ENCODE measurements at places on chromosomes 11 and 22.

DNA sequence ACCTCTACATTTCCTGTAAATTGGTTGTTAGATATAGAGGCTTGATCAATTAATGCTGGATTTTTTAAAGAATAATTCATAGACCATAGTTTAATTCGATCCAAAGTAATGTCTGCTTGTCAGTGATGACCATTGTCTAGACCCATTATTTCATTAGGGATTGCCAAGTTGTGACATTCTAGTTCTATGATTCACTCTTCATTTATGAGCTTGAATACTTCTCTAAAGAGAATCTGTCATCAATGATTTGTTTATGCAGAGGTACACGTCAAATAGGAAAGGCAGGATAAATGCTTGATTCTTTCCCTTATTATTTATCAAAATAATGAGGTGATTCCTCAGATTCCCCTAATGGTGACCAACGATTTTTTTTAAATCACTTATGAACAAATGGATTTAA, 24.0 kb upstream of the ROBO3 start:
- DNase-seq = no peak

DNA sequence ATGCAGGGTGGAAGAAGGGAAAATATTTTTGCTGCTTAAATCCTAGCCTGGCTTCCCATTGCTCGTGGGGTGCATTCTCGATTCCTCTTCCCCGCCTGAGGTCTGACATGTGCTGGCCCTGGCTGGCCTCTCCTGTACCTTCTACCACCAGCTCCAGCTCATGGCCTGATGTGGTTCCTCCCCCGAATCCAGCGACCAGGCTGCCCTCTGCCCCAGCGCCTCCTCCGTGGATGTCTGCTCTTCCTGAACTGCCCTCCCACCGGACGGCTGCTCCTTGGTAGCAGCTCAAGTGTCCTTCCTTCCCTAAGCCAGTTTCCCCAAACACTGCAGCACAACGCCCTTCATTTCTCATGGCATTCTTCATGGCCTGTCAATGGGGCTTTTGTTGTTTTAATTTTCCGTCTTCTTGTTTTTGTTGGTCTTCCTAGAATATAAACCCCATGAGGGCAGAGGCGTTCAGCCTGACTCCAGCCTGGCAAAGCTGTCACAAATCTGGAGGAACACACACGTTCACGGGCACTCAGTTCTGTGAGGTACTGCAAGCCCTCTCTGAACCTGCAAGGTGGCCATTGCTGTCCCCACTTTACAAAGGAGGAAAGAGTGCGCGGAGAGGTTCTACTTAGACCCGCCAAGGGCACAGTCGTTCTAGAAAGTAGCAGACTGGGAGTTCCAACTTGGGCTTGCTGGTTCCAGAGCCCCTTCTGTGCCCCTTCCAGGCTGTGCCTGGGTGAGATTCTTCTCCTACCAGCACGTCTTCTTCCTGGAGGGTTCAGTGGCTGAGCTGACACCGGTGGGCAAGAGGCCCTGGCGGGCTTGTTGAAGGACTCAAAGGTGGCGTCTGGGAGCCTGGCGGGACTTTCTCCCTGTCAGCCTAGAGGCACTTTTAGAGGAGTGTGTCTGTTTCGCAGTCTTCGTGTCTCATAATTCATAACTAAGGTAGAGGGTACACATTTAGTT, 953 bp upstream of the LRP5 start:
- DNase-seq = peak; percentile 68

DNA sequence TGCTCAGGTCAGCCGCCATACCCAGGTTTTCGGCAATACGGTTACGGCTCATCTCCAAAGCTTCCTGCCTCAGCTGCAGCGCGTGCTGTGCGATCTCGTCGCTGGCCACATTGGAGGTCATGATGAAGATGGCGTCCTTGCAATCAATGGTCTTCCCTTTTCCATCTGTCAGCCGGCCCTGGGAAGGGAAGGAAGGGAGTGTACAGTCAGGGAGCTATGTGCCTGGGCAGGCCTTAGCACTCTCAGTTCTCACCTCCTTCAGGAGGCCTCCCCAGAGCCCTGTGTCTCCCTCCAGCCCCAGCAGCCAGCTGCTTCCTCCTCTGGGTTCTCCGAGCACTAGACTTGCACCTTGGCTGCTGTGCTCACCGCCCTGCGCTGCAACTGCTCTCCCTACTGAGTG, 51.5 kb upstream of the PHOX2A start:
- no peak for DNase-seq

DNA sequence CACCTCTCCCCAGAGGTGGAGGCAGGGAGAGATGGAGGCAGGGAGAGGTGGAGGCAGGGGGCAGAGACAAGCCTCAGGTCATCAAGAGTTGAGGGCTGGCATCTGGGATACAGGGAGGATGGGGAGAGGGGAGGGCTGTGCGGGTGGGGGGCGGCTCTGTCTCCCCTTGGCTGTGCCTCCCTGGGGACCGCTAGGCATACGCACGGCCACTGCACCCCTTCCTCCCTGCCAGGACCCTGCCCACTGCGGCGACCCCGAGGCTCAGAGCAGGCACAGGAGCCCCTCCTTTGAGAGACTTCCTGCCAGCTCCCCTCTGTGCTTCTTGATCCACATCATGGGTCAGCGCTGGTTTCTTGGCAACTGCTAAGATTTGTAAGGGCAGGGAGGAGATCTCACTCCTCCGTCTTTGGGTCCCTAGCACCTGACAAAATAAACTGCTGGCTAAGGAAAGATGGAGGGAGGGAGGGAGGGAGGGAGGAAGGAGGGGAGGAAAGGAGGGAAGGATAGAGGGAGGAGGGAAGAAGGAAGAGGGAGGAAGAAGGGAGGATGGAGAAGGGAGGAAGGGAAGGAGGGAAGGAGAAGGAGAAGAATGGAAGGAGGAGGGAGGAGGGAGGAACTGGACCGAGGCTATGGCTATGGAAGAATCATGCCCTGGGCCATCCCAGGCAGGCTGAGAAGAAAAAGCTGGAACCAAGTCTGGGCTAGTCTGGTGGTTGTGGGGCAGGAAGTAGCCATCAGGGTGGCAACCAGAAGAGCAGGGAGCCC, 18.5 kb downstream of the PRR33 start:
- DNase-seq = no peak

DNA sequence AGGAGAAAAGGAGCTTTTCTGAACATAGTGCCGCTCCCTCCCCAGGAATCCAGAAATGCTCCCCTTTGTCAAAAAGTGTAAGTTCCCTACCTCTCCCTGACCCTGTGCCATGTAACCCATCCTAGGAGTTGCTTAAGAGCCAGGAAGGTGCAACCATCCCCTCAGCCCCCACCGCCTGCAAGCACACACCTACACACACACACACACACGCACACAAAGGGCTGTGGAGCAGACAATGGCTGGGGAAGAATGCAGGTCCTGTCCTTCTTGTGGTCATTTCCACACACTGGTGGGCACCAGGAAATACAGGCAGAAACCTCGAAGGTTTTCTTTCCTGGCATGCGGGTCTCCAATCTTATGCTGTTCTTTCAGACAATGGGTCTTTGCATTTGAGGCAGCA, 1.2 kb downstream of the P2RX3 start:
- no peak for DNase-seq

DNA sequence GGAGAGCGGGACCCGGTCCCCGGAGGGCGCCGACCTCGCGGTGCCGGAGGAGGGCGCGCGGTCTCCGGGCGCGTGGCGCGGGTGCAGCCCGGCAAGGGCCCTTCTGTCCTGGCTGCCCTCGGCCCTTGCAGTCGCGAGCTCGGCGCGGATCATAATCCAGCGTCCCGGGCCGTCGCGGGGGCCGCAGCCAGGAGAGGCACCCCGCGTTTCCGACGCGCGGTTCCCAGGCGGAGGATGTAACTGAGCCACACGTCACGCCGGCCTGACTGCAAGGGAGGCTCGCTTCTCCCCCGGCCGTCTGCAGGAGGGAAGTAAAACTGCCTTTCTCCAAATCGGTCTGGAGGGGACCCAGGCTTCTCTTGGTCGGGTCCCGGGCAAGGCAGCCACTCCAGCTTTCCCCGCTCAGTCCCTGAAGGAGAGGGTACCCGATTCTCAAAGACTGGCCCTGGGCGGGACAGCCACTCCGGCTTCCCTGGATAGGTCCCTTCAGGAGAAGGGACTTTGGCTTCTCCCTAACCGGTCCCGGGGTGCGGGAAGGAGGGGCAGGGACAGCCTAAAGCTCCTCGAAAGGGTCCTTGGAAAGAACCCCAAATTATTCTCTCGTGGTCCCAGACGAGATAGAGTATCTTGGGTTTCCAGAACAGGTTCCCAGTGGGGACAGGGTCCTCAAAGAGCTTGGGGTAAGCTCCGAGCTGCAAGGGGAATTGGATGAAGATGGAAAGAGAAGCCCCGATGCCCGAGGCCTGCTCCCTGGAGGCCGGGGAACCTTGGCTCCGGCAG, 836 bp downstream of the SPON1 start:
- DNase-seq = peak; percentile 40

DNA sequence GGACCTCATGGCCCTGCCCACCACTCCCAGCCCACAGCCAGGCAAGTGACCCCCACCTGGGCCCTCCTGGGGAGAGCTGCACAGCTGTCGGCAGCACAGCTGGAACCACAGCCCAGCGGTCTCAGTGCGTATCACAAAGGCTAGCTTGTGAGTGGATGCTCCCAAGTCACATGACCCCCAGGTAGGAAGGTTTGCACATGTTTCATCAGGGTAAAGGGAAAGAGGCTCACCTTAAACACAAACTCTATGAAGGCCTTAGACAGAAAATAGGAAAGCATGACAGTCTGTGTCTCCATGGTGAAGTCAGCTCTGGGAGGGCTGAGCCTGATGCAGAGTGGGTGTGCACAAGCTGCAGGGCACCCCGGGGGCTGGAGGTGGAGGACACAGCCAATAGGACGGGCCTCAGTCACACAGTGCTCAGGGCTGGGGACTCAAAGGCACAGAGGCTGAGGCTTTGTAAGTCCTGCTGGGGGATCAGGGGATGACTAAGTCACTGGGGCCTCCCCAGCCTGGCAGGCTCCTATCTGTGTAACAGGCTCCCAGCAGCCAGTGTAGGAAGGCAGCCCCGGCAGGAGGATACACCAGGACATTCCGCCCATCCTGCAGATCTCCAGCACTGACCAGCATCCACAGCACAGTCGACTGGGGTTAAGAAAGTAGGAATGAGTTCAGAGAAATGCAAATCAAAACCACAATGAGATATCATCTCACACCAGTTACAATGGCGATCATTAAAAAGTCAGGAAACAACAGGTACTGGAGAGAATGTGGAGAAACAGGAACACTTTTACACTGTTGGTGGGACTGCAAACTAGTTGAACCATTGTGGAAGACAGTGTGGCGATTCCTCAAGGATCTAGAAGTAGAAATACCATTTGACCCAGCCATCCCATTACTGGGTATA, 22.0 kb downstream of the CELSR1 start:
- no peak for DNase-seq

Measured in inflammatory macrophage (primary cell).